ENCODE measurements at places on chromosomes 6 and 20.

DNA sequence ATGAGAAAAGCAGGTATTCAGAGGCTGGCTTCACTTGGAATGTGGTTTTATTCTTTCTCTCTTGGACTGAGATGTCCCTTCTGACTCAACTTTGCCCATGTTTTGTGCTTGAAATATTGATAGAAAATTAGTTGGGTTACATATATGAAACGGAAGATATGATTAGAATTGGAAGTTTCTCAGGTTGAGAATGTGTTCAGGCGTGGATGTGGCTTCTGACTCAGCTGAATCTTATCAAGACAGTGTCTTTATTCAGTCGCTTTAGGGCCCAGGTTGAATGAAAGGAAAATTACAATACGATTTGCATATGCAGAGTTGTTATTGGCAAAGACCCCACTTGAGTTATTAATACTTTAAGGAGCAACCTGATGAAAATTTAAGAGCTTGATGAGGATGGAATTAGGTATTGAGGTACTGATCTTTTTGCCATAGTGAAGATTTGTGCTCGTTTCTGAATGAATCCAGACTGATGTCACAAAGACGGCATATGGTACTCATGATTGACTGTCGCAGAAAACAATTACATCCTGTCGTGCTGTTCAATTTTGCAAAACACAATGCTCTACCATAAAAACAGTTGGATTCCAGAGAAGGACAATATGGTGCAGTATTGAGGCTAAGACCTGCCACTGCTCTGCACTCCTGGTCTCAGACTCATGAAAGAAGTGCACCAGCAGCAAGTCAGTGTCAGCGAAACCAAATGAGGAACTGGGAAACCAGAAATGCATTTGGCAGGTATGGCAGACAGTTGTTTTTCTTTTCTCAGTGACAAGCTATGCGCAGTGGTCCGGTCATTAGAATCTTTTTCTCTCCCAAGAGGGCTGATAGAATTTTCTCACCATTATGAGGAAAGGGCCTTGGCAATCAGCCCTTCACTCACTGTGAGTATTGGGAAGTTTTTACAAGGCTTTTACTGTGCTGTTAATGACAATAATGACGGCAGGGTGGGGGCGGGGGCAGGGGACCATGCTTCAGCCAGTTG lies 158.3 kb downstream of the DOK5 start:
- DNase-seq = no peak

DNA sequence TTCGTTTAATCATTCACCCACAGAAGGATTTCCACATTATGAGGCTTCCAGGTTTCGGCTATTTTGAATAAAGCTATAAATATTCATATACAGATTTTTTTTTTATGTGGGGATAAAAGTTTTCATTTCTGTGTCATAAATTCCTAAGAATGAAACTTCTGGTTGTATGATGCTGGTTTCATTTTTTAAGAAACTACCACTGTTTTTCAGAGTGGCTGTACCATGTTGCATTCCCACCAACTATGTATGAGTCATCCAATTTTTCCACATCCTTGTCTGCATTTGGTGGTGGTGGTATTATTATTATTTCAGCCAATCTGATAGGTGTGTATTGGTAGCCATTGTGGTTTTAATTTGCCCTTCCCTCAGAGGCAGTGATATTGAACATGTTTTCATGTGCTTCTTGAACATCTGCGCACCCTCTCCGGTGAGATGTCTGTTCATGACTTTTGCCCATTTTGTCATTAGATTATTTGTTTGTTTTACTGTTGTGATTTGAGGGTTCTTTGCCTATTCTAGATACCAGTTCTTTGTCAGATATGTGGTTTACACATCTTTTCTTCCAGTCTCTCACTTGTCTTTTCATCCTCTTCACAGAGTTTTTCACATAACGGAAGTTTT lies 75.5 kb downstream of the DOK5 start:
- peak; percentile 32 for DNase-seq

DNA sequence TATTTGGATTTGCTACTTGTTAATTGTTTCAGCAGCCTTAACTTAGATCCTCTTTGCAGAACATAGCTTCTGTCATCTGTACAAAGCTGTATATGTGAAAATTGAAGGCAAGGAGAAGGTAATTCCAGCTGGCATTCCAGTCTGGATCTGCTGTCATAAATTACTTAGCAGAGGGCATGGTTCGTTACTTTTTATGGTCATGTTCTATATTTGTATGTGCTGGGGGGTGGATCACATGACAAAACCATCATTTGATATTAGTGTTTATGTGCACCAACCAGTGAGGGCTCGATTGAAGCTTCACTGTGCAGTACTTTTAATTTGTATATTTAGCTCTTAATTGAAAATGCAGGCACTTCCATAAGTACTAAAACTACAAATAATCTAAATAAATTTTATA lies 80.2 kb downstream of the CAP2 start:
- DNase-seq = no peak

- DNase-seq = no peak
These were observed 77.2 kb downstream of the LY86 start for GRCh38 chr6:6665555-6666243.

GRCh38 chr6:119301429-119301828 lies 48.1 kb downstream of the MAN1A1 start:
- DNase-seq = no peak

- DNase-seq = no peak
These were observed 71.3 kb downstream of the PCSK2 start for GRCh38 chr20:17298171-17298570.

- no peak for DNase-seq
These were observed 22.8 kb upstream of the GCLC start for GRCh38 chr6:53567701-53568100.

DNA sequence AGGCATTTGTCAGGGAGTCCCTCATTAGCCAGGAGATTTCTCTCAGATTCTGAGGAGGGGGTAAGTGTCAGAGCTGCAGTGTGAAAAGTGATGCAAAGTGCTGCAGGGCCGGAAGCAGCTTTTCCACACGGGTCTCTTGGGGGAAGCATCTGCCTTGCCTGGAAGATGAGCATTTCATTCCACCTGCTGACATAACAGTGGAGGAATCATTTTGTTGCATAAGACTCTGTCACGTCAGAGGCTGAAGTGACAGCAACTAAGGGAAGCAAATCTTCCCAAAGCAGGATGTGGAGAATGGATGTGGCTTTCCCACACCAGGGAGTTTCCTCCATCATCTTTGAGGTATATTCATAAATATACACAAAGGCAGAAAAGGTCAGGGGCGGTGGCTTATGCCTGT lies 22.8 kb downstream of the DCBLD1 start:
- DNase-seq = no peak

DNA sequence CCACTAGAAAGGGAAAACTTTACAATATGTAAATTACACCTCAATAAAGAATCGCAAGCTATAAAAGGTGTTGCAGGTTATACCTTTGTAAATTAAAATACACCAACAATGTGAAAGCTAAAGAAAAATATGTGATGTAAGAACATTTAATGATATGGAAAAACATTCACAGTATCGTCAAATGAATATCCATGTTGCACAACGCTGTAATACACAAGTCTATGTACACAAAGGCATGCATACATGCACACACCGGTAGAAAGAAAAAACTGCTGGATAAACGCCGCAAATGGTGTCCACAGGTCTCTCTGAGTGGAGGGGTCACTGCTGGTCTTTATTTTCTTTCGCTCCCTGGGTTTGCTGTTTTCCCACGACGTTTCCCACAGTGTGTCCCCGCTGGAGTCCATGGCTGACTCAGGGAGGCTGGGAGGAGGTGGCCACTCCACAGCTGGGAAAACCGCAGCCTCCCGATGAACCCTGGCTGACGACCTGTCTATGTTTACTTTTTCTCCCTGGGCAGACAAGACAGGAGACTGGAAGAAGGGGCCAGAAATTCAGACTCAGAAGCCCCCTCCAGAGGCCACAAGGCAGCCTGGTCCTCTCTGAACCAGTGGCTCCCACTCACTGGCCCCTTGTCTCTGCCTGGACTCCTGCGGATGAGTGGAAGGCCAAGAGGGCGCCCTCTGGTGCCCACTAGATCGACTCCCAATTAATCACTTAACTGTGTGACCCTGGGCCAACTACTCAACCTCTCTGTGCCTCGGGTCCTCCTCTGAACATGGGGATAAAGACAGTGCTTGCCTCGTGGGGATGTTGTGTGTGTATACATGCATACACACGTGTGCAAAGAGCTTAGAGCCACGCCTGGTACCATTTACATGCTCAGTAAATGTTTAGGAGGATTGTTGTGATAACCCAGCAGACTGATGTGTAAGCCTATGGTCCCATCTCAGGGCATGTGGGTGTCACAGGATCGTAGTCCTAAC lies 12.8 kb upstream of the BPI start:
- peak; percentile 79 for DNase-seq
